Stimulated activated CD4-positive, alpha-beta T cell treated with anti-CD3 and anti-CD28 coated beads, Interleukin-15, amount 100 ng/mL, for 1 hour (primary cell): ENCODE measurements at places on chromosomes 3 and 15.

DNA sequence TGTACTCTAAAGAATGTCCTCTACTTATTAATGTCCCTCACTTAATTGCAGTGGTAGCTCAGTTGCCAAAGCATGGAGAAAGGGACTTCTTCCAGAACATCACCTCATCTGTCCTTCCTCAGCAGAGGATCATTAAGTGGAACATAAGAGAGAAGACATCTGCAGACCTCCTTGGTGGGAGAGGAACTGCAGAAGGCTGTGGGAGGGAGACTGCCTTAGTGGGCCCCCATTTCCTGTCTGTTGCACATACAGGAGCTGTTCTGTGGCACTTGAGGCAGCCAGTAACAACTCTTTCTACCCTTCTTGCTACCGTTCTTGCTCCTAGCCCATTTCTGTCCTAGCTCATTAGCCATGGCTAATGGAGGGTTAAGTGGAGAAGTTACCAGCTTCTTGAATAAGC lies 33.6 kb downstream of the HPS3 start:
- DNase-seq = no peak

- DNase-seq = no peak
Measured at GRCh38 chr3:117790235-117790987, 1080.8 kb downstream of the TUSC7 start.

- no peak for DNase-seq
Measured at GRCh38 chr3:173588556-173588955, 191.0 kb downstream of the NLGN1 start.

GRCh38 chr15:91135201-91136130 lies 35.4 kb downstream of the SV2B start:
- DNase-seq = no peak

- DNase-seq = no peak
Measured at GRCh38 chr3:188974856-188975599, 196.7 kb upstream of the TPRG1 start.

DNA sequence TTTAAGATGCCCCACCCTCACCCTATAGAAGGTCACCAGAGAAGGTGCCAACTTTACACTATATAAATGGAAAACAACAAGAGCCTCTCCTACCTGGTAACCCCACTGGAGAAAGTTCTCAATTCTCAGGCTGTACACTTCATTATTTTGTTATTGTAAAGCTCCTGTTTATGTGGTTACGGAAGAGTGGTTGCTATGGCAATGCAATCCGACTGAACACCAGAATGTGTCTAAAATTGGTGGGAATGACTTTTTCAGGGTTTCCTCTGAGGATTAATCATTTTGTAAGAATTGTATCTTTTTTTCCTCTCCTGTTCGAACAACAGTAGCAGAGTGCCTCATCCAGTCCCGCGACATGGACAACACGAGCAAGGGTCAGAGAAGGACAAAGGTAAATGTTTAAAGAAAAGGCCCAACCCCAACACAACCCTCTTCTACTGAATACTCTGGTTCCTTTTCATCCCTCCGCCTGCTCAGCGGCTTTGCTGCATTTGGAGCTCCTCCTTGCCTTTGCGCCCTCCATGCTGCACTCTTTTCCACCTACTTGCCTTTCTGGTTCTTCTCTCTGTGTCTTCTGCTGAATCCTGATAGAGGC lies 45.3 kb downstream of the DGKG start:
- DNase-seq = no peak

- no peak for DNase-seq
Measured at GRCh38 chr3:155283092-155284056, 10.1 kb downstream of the STRIT1 start.

GRCh38 chr3:35241236-35241635 lies 398.1 kb upstream of the ARPP21 start:
- no peak for DNase-seq

GRCh38 chr3:76986876-76987474 lies 52.9 kb upstream of the ROBO2 start:
- DNase-seq = no peak
